Activated CD4-positive, alpha-beta T cell treated with anti-CD3 and anti-CD28 coated beads for 4 hours (primary cell): ENCODE measurements at places on chromosomes 2 and 18.

DNA sequence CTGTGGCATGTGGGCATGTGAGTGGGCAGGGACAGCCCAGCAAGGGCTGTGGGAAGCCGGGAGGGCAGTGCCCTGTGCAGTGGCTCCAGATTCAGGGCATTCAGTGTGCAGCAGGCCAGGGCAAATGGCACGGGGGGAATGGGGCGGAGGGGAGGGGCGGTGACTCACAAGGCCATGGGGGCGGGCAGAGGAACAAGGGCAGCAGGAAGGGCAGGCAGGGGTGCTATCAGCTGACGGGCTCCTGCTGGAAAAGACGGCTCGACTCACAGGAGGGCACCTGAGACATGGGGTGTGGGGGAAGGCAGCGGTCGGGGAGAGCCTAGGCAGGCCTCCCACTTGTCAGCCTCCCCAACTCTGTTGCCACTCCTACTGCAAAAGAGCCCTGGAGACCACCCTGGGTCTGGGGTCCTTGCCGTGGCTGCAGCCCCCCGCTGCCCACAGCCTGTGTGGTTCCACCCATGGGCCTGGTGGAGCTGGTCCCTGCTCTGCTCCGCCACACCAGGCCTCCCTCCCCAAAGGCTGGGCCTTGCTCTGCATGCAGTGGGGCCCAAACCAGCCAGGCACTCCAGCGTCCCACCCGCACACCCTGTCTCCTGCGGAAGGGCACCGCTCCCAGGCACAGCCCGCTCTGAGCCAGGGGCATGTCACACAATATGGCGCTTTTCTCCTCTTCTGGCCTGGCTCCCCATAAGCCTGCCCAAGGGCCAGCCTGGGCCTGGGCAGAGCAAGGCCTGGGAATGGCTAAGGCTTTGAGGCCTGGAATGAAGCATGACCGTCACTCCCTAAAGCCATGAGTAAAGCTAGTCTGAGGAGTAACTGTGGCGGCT, 25.9 kb downstream of the HS6ST1 start:
- DNase-seq, result no peak

DNA sequence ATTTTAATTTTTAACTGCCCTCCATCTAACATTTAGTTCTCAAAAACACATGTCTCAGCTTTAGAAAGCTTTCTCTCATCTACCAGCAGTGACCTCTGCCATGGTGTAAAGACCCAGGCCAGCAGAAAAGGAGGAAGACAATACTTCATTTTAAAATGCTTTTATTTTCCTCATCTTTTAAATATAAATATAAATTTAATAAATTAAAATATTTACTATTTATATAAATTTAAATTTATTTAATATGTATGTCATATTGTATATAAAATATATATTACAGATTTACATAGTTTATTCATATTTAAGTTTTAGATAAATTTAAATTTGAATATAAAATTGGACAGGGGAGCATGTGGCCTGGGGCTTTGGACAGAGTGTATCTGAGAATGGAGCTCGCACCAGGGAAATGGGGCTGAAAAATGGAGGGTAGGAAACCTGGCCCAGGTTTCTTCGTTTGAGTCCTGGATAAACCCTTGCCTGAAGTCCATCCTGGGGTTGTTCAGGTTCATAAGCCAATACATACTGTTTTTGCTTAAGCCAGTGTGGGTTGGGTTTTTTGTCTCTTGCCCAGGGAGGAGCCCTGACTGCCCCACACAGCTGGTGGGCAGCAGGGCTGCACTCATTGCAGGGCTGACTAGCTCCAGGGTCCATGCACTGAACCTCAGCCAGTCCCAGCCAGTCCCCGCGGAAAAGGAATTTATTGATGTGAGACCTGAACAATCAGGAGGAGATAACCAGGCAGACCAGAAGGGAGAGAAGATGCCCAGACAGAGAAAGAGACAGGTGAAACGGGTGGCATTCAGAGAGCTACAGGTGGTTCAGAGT, 77.3 kb upstream of the LAPTM4A start:
- DNase-seq, result no peak

DNA sequence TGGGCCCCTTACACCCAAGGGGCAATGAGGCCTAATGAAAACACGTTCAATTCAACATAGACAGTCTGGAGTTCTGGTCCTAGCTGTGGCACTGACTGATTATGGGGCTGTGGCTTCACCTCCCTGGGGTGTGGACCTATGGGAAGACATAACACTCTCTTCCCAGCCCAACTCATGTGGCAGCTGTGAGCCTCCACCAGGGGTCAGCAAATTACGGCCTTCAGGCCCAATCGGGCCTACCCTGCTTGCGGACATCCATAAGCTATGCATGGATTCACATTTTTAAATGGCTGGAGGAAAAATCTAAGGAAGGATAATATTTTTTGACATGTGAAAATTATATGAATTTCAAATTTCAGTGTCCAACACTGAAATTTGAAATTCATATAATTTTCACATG, 101.3 kb downstream of the LOXHD1 start:
- no peak for DNase-seq

GRCh38 chr2:54845514-54845913, 122.1 kb downstream of the EML6 start:
- no peak for DNase-seq

DNA sequence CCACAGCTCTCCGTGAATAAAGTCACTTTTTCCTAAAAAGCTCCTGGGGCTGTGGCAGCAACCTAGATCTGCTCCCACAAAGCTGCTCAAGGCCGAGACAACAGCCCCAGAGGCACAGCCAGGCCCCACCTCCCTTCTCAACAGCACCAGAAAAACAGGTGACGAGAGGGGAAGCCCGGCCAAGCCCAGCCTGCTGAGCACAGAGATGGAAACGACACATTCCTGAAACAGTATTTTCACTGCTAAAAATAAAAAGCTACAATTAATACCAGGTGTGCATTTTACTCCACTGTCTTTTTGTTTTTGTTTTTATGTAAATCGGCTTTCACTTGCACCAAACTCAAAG, 199.3 kb downstream of the HDAC4 start:
- DNase-seq, result no peak

DNA sequence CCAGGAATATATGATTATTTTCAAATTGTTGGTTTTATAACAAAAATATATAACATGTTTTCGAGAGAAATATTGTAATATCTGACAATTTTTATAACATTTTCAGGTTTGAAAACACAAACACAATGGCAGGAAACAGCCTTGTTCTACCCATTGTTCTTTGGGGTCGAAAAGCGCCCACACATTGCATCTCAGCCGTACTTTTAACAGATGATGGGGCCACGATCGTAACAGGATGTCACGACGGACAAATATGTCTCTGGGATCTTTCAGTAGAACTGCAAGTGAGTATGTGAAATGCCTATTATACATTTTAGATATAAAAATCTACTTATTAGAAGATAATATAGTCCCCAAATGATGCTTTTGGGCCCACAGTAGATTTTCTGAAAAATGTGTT, 21.2 kb downstream of the WDR7 start:
- DNase-seq, result no peak

DNA sequence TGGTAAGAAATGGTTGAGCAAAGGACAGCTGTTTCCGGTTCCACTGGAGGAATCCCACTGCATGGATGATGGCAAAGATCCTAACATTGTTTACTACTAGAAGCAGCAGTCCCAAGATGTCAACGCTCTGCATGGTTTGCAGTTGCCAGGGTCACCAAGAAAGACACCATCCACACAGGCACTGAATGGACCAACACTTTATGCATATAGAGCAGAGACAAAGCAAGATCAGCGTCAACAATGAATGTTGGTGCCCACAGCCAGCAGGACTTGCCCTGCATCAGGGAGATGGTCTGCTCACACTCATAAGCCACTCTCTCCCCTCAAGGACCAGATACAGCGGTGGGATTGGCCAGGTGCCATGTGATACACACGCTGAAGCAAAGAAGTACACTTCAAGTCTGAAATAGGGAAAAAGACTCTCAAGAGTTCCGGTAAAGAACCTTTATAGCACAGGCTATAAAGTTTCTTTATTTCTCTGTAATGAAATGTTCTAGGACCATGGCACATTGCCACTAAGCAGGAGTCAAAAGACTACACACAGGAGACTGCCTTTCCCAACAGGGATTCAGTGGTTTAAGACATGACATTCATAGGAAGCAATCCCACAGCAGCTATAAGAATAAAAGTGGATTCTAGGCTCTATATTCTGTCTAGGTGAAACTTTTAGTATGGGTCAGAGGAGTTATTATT, 133.2 kb upstream of the EPHA4 start:
- no peak for DNase-seq

DNA sequence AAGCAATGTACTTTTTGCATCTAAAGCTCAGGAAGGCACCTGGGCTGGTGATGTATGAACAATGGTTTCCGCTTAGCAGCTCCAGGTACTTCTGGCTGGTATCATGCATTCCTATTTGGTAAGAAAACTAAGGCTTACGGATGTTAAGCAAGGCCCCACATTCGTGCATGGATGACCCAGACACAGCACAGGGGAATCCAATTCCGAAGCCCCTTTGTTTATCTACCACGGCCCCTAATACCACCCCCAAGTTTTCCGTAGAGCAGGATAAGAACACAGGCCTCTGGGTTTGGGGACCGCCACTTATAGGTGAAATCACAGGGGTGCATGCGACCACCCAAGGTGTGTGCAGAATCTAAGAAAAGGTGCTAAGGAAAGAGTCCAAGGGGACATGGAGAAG, 192.1 kb upstream of the ID2 start:
- DNase-seq, result no peak

DNA sequence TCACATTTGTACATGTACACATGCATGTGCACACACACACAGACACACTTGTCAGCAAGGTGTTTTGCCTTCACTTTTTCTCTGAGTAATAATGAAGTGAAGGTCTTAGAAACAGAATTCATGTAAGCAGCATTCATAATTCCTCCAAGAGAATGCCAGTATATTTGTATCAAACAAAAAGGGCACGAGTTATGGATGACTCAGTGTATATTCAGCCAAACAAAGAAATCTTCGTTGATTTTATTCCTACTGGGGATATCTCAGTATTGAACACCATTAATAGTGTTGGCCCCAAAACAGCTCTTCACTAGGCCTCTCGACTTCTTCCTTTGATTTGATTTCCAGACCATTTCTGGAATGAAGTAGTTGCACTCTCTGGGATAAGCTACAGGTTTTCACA, 125.3 kb downstream of the PIK3C3 start:
- DNase-seq, result no peak

DNA sequence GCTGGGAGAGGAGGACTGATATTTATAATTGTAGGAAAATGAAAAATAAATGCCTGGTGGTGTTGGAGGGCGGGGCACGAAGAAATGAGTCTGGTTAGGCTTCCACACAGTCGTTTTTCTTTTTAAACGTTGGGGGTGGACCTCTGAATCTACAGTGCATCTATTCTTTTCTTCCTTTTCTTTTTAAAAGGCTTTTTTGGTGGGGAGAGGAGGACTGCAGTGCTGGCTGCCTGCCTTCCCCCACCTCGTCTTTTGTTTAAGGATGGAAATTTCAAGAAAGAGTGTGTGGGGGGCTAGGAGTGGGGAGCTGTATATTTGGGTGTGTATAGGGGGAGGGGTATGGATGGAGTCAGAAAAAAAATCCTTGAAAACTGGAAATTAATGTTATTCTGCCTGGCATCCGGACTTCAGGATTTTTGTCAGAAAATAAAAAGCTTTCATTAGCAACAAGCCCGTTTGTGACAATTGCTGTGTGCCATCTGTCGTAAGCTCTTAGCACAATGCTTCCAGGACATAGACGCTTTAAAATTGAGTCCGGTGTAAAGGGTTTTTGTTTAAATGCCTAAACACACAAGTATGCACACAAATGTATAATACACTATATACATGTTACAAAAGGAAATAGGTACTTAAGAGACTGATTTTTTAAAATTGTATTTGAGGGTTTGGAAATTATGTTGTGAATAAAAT, 1.1 kb downstream of the MAP2 start:
- no peak for DNase-seq

DNA sequence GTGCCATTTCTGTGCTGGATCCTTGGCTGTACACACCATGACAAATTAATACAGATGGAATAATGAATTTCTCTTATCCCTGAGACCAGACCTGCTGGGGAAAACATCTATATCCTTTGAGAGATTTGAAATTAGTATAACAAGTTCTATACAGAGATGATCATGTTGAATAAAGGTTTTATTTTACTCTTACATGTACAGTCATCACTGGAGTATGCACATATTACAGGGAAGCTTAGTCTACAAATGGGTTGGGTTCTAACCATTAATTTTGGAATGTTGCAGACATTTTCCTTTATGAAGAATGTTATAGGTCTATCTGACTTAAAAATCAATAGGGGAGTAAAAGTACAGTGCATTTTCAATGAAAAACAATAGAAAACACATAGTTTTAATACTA, 29.9 kb upstream of the MMADHC start:
- no peak for DNase-seq
